ENCODE measurements at places on chromosomes 5 and 9.

DNA sequence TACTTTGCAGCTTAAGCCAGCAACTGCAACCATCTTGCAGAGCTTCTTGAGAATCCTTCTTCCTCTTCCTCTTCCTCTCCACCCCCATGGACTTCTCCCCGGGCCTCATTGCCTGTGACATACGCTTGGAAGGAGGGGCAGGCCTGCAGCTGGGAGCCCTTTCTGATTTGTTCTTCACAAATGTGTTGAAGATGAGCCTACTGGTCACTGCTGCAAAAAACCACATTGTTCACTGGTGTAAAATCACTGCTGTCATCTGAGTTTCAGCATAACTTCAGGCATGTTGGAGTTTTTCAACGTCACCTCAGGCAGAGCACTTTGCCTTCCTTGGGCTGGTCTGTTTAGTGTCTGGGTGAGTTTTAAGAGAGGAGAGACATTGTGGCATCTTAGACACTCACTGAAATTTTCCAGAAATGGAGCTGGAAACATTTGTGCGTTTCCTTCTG lies 7.9 kb downstream of the TJP2 start:
- DNase-seq: no peak

GRCh38 chr5:107466233-107466769 lies 204.4 kb downstream of the EFNA5 start:
- no peak for DNase-seq

DNA sequence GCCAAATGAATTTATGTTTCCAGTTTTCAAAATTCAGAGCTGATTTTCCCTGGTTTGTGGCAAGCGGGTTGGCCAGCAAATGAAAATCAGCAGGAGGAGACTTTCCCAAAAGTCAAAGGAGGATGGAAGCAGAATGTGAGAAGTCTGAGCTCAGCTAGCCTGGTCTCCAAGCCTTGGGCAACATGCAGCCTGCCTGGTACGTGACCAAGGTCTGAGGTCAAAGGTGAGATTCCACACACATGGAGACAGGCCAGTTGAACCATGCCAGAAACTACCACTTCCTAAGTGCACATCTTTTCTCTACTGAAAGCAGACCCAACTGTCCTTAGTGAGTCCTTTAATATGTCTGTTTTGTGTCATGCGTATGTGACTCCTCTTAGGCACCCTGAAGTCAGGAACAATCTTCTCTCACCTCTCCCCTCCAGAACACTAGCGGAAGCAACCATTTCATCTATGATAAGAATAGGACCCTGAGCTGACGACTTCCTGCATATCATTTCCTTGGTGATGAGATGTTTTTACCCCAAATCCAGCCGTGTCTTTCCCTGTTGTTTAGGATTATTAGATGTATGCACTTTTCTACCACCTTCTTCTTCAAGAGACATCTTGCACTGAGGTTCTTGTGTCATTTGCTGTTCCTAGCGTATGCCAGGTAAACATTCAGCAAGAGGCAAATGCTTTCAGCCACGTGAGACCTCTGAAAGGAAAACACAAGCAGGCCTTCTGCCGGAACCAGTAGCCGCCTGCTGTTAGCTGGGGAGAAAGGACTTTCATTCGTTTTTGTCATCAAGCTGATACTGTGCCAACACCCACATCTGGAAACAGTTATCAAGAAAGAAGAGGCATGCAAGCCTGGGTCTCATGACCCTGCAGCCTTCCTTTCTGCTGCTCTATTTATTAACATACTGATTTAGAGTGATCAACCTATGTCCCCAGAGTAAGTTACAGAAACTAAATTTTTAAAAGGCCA lies 9.7 kb upstream of the TGFBI start:
- no peak for DNase-seq

GRCh38 chr5:115335301-115335700 lies 38.8 kb upstream of the CCDC112 start:
- no peak for DNase-seq

DNA sequence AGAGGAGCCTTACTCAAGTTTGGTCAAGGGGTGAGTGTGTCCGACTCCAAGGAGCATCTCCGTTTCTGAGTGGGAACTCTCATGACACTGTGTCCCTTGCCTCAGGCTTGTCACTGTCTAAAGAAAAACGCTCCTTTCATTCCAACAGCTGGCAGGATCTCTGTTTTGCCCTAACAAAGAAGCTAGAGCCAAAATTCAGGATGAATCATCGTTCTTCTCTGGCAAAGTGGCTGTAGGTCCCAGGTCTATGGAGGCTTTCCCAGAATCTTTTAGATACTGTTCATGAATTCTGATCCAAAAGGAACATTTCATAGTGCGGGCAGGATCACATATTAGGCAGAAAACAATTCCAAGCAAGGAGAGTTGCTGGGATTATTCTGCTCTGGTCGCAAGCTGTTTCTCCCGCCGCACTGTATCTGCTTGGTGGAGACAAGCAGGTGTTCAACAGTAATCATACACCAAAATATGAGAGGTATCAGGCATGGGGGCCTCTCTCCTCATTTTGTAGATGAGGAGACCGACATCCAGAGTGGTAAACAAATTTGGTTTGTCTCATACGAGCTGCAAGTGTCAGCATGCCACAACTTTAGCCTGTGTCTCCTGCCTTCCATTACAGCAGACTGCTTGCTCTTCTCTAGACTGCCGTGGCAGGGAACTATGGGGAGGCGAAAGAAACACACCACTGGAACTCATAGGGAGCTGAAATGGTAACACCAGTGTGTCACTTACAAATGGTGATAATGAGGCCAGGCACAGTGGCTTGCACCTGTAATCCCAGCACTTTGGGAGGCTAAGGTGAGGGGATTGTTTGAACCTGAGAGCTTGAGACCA lies 72.6 kb downstream of the ENTREP1 start:
- DNase-seq: no peak

DNA sequence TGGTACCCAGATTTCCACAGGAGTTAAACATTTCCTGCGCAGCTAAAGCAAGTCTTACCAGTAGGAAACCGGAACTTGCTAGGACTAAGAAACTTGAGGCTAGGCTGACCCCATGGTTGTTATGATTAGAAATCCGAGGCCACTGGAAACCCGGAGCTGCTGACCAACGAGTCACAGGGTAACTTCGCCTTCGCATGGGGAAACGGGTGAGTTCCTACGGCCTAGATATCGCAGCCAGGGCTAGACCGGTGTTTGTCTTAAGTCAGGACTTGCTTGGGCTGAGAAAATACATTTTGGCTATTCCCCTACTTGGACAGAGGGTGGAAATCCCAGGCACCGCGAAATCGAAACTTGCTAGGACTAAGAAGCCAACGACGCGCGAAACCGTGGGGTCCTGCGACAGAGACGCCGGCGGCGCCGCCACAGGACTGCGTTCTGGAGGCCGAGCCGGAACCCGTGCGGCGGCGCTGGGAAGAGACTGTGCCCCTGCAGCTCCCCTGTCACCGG lies 1.6 kb upstream of the ANXA2R start:
- no peak for DNase-seq

DNA sequence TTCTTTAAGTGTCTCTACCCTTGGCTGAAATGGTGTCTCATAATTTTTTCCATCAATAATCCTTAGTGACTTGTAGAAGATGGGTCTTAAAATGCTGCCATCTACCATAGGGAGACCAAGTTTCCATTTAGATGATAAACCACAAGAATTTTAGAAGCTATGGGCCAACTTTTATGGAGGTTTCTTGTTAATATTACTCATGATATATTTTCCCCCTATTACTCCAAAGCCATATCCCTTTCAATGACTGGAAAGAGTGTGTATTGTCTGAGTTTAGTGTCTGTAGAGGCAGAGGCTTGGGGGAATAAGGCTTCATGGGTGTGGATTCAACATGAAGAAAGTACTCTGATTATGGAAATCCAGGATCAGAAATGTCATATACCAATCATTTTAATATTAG lies 507.3 kb upstream of the TNC start:
- no peak for DNase-seq

DNA sequence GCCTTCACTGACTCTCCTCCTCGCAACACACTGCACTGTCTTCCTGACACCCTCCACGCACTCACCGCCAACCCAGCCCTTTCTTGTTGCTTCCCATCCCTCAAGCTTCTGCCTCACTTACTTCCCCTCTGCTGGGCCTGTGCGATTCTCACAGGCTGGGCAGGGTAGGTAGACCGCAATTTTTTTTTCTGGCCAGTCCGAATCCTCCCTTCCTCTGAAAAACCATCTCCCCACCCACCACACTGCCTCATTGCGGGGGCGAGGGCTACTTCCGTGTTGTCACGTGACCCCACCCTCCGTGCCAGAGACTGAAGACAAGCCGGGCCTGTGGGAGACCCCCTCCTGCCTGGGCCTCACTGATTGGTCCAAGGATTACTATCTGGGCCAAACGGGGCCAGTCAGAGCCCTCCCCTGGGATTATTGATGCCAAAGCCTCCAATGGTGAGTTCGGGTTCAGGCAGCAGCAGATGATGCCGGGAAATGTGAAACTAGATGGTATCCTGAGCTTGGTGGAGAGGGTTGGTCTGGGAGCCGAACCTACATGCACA lies 73.1 kb downstream of the STK10 start:
- peak; percentile 81 for DNase-seq
